ENCODE measurements at places on chromosomes 7 and 10.

GRCh38 chr7:44703921-44704320 is 44.7 kb upstream of the ZMIZ2 start:
- no peak for DNase-seq

GRCh38 chr7:149310113-149310836 is 48.3 kb downstream of the ZNF783 start:
- no peak for DNase-seq

DNA sequence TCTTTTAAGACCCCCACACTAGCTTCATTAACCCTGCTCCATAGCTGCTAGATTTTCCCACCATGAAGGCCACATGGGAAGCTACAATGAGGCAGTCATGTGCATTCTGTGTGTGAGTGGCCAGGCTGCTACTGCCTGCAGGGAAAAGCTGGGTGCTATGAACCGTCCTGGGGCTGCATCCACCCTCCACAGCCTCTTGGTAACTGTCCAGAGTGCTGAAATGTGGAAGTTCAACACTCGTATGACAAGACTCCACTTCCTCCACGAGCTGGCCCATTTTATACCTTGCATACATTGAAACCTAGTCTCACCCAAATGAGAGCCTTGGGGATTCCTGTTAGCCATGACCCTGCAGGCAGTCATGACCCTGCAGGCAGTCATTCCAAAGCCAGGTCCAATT is 59.4 kb downstream of the CUZD1 start:
- DNase-seq, result no peak

GRCh38 chr10:102460836-102461186 is 9.5 kb upstream of the C10orf95 start:
- DNase-seq, result no peak

DNA sequence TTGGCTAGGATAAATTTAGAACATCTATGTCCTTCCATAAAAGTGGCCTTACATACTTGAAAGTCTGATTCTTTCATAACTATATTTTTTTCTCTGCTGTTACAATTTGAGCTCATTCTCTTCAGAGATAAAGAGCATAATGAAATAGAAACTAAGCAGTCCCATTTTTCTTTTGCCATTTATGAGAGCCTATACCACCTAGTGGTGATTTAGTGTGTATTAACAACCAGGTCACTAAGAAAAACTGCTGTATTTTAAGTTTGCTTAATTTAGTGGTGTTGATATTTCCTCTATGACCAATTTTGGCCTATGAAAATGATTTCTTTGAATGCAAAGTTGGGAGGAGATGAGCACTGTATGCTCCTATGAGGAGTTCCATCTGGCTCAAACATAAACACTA is 88.7 kb upstream of the ZWINT start:
- DNase-seq, result no peak

DNA sequence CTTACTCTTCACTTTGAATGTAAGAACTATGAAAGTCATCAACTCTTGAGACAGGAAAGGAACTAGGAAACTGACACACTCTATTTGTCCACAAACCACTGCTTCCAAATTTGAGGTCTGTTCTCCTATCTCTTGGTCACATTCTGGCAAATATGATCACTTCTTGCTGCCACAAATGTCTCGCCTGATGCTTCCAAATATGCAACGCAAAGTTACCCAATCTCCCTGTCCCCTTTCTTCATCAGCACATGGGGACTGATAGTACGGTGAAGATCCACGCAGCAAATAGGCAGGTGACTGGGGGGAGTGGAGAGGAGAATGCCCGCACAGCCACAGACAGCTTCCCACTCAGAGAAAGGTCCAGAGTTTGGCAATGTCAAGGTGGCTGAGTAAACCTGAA is 92.6 kb upstream of the TCF7L2 start:
- no peak for DNase-seq

- DNase-seq, result no peak
Measured at GRCh38 chr10:109259293-109259692, 664.0 kb downstream of the XPNPEP1 start.

- no peak for DNase-seq
Measured at GRCh38 chr7:17369691-17370426, 71.4 kb downstream of the AHR start.
